ENCODE measurements at places on chromosomes 3 and 15.

DNA sequence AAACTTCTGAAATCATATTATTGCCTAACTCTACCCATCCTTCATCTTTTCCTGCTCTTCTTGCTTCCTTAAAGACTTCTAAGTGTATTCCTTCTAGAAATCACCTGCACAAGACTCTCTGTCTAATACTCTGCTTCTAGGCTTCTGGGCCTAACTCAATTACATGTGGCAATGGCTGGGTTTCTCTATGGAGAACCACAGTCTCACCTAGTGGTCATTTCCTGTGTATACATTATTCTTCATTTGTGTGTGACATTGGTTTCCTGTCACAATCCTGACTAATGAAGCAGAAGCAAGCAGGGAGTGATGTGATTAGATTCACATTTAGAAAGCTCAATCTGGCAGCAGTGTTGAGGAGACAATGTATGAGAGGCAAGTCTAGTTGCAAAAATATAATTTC lies 16.9 kb upstream of the CLDN1 start:
- DNase-seq: peak; percentile 36

GRCh38 chr15:51117270-51117669 lies 22.6 kb upstream of the TNFAIP8L3 start:
- DNase-seq: no peak

GRCh38 chr15:75884041-75884440 lies 19.6 kb upstream of the FBXO22 start:
- no peak for DNase-seq

- no peak for DNase-seq
Measured at GRCh38 chr15:57726411-57726810, 19.9 kb downstream of the POLR2M start.

- DNase-seq: no peak
Measured at GRCh38 chr15:89197503-89197971, 23.8 kb downstream of the RLBP1 start.
